ENCODE measurements at places on chromosomes 2 and 18.

GRCh38 chr2:88481691-88482336, 29.3 kb upstream of the FOXI3 start:
- DNase-seq = no peak

GRCh38 chr2:214310319-214310718, 100.5 kb upstream of the VWC2L start:
- DNase-seq = no peak

GRCh38 chr18:75041586-75041985, 167.4 kb downstream of the PTGR3 start:
- DNase-seq = no peak

- DNase-seq = no peak
Measured at GRCh38 chr2:47109007-47109375, 46.1 kb downstream of the STPG4 start.

DNA sequence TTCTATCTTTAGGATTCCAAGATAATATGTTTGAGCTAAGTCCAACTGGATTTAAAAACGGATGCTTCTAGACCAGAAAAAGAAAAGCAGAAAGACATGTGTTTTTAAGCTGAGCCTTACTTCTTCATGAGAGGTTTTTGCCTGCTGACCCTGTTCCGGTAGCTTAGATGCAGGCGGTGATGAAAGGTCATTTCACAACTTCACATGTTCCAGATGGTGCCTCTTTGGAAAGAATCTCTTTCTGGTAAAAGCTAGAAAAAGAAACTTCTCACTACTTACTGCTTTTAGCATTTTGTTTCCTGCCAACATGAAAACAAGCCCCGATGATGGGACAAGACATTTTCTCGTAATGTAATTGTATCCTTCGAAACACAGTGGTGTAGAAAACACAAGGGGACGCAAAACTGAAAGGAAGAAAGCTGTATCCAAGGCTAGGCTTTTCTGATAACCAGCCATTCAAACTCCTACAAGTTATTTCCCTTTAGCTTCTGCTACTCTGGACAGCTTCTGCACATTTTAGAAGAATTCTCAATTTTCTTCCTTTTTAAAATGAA, 407.3 kb upstream of the LYPD1 start:
- no peak for DNase-seq

DNA sequence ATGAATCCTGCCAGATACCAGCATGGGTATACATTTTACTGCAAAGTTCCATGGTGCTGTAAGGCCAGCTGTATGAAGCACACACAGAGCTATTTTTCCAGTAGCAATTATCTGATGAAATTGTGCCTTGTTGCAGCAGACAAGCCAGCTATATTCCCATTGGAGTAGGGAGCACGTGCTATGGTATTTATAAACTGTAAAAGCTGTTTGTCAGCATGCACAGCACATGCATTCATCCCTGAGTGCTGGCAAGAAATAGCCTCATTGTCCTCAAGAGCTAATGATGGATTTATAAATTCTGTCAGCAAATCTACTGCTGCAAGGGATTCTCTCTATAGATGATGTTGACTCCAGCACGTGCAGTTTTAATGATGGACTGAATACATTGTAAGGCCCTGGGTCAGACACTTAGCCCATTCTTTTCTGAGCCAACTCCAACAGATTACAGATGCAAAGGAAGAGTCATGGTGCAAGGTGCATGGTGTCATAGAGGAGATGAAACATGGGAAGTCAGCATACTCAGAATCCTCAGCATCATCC, 61.7 kb downstream of the KCNS3 start:
- no peak for DNase-seq

Measured in brain pericyte (primary cell).